Right renal cortex interstitium (tissue), 3 donors: ENCODE measurements at places on chromosomes 1 and 21.

DNA sequence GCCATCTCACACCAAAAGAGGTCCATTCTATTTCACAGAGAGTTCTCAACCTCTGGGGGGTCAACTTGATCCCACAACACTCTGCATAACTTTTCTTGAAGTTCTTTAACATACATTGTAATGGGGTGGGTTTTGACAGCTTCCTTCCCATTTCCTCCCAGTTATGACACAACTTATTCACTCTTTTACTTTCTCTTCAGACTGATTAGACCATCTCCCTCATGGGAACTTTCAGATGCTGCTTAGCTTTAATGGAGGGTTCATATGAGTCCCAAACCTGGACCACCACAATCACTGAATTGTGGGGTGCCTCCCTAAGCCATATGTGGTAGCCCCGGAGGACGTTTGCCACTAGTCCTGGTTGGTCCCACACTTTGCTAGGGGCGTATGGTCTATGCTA, 28.3 kb upstream of the KCNJ15 start:
- DNase-seq = no peak

- DNase-seq = no peak
Observed at GRCh38 chr1:205183676-205184335, 27.7 kb downstream of the DSTYK start.

DNA sequence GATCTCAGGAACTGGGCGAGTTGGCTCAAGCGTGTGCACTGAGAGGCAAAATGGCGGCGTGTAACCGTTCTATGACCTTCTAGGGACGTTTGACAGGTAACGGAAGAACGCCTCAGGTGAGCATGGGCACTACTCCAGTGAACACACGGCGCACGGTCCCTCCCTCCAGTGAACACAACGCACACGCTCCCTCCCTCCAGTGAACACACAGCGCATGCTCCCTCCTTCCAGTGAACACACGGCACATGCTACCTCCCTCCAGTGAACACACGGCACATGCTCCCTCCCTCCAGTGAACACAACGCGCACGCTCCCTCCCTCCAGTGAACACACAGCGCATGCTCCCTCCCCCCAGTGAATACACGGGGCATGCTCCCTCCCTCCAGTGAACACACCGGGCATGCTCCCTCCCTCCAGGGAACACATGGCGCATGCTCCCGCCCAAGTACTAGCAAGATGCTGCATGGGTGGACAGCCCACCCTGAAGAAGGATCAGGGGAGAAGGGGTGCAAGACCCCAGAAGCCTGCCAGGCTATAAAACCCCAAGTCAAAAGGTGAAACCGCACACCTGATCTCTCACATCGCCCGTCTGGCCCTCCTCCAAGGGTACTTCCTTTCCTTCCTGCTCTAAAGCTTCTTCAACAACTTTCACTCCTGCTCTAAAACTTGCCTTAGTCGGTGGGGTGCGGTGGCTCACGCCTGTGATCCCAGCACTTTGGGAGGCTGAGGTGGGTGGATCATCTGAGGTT, 3.5 kb downstream of the C1orf159 start:
- no peak for DNase-seq

- no peak for DNase-seq
Observed at GRCh38 chr1:115310581-115311473, 27.2 kb downstream of the NGF start.
